ENCODE measurements at places on chromosomes 6 and 20.

GRCh38 chr20:496126-496696 lies 33.9 kb upstream of the TBC1D20 start:
- DNase-seq, result no peak

GRCh38 chr6:136093835-136094234 lies 156.3 kb downstream of the MTFR2 start:
- no peak for DNase-seq

DNA sequence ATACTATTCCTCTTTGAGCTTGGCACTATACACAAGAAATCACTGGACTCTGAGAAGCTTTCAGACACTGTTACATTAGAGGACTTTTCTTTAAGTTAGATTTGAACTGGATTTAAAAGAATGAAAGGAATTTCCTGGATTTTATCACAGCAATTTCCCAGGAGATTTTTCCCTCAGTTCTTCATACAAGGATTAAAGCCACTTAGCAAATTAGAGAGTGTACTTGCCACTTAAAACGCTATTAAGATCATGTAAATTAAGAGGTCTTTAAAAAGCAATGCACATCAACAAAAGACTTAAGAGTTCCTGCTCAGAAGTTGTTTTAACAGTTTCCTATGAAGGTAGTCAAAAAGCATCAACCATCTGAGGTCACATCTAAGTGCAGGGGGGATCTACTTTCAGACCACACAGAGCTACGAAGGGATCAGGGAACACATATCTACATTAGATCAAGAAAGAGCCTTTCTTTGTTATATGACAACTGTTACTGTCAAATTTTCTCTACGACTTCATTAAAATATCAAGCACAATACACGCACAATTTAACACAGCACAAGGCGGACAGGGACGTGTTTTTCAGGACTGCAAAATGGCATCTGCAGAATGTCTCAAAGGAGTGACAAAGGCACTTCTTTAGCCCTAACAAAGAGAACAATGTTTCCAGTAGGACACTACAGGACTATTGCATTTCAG lies 65.8 kb downstream of the EPB41L2 start:
- no peak for DNase-seq

DNA sequence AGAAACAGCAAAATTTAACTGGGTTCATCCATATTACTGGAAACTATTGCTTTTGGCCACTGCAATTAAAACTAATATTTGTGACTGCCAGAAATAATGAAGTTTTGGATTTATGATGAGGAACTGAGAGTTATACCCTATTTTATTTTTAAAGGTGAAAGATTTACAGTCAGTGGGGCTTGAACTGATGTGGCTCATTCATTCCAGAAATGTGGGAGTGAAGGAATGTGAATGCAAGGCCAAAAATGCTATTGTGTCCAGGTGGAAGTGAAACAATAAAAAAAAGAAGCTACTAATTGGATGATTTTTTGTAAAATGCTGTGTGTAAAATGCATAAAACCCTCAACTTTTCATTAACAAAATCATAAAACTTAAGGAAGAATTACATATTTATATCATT lies 491.9 kb downstream of the COL12A1 start:
- DNase-seq, result no peak

GRCh38 chr6:143368426-143368825 lies 82.1 kb downstream of the ADAT2 start:
- DNase-seq, result peak; percentile 50

- DNase-seq, result peak; percentile 42
These were observed 793 bp downstream of the GMPR start for GRCh38 chr6:16238963-16239797.

GRCh38 chr6:83403191-83403590 lies 27.7 kb downstream of the ME1 start:
- DNase-seq, result no peak

- peak; percentile 39 for DNase-seq
These were observed 124.7 kb upstream of the ZNF217 start for GRCh38 chr20:53718142-53719021.

- peak; percentile 99 for DNase-seq
These were observed 62.9 kb downstream of the MRPL14 start for GRCh38 chr6:44064089-44064947.

GRCh38 chr20:58650181-58650775 lies 805 bp upstream of the STX16 start:
- DNase-seq, result peak; percentile 30

GRCh38 chr6:170089963-170090362 lies 200.9 kb downstream of the DLL1 start:
- DNase-seq, result no peak

DNA sequence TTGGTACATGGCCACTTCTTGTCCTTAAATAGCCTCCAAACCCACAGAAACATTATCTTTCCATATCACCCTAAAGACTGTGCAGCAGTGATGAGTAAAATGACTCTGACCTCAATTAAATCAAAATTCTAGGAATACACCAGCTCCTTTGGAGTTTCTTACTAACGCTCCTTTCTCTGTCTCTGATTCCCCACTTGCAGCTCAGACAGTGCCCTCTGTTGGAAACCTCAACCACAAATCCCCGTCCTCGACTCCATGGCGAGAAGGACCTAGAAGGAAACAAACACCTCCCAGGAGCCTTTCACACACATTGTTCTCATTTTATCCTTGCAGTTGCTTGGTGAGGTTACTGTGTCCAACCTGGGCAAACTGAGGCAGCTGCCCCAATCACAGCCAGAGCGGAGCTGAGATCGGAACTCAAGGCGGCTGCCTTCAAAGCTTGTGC lies 17.7 kb upstream of the PARD6B start:
- DNase-seq, result no peak

- no peak for DNase-seq
These were observed 101.3 kb downstream of the MYB start for GRCh38 chr6:135282395-135282794.

- no peak for DNase-seq
These were observed 10.3 kb downstream of the FILIP1 start for GRCh38 chr6:75483136-75483952.

DNA sequence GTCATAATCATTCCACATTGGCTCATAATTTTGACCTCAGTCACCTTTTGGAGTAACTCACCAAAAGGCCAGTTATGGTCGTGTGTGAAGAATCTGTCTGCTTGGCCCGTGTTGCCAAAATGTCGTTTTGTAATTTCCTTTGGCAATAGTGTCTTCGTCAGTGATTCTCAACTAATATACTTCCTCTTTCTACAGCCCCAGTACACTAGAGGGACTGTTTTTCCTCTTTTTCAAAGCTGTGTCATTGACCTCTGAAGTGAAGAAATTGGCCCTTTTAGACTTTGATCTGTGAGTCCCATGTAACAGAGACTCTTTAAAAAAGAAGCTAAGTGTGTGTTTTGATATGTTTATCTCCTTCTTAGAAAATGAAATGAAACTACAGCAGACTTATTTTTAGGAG lies 5.2 kb downstream of the FOXO3 start:
- DNase-seq, result peak; percentile 96

- peak; percentile 90 for DNase-seq
These were observed 48.8 kb downstream of the PRR18 start for GRCh38 chr6:166259296-166259977.

DNA sequence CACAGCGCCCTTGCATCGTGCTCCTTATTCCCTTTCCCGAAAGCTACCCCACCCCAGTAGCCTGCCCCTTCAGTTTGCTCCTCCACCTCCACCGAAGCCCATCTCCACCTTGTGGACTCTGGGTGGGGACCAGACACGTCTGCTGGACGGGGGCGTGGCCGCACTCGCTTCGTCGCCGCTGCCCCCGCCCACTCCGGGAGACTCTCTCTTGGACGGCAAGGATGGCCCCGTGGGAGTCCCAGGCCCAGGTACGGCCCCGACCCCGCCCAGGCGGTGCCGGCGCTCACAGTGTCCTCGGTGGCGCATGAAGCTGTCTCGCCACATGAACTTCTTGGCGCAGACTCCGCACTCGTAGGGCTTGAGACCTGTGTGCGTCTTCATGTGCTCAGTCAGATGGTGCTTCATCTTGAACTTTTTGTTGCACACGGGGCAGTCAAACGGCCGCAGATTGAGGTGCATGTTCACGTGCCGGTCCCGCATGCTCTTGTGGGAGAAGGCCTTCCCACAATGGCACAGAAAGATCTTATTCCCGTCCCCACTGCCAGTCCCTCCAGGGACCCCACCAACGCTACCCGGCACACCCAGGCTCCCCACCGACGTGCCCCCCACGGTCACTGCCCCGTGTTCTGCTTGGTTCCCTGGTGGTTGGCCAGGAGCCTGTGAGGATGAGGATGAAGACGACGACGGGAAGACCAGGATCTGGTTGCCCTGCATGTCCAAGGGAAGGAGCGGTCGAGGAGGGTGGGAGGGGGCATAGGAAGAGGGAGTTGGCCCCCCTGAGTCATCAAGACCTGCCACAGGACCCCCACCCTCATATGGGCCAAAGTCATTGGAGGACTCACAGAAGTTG lies 1.3 kb upstream of the TAPBP start:
- peak; percentile 13 for DNase-seq

- no peak for DNase-seq
These were observed 44.2 kb upstream of the CITED2 start for GRCh38 chr6:139418481-139419132.

DNA sequence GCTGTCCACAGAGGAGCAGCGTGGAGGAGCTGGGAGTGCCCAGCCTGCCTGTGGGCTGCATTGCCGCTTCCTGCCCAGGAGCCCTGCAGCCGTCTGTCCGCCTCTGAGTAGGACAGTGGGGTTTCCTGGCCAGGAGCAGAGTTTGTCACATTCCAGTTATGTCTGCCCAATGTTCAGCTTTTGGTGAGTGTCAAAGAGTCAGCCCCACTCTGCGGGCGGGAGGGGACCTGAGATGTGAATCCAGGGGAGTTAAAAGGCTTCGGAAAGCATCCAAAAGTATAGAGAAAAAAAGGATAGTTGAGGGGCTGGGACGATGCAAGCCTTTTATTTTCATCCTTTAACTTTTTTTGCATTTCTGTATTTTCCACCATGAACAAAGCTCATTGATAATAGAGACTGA lies 7.2 kb upstream of the GATA5 start:
- no peak for DNase-seq

- no peak for DNase-seq
These were observed 132.4 kb upstream of the ARMC2 start for GRCh38 chr6:108715832-108716231.

DNA sequence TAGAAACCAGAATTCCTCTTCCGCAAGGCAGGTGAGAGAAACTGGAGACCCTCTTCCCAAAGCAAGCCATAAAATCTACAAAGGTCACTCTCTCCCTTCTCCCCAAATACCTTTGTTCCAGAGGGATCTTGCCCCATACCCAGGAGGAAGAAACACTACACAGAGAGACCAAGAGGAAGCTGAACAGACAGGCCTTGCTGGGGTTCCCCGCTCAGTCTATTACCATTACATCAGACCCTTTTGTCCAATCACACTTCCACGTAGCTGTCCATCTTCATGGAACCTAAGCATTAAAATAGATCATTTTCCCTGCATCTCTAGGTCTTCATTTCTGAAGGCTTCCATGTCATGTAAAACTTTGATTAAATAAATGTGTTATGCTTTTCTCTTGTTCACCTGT lies 32.1 kb downstream of the METTL24 start:
- DNase-seq, result no peak

DNA sequence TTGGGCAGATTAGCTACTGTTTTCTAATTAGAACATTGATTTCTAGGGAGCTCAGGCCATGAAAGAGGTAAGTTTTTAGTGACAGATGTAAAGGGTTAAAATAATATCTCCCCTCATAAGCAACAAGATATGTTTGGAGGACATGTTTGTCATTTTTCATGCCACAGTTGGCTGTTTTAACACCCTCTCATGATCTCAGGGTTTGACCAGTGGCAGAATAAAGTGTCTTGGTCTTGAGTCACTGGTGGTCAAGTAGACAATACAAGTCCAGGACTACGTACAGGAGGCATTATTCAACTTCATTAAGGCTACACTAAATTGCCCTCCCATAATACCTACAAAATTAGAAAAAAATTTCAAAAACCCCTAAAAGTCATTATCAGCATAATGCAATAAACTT lies 92.6 kb downstream of the F13A1 start:
- no peak for DNase-seq

- DNase-seq, result peak; percentile 94
These were observed 21.5 kb downstream of the TUBB2B start for GRCh38 chr6:3205913-3206312.

DNA sequence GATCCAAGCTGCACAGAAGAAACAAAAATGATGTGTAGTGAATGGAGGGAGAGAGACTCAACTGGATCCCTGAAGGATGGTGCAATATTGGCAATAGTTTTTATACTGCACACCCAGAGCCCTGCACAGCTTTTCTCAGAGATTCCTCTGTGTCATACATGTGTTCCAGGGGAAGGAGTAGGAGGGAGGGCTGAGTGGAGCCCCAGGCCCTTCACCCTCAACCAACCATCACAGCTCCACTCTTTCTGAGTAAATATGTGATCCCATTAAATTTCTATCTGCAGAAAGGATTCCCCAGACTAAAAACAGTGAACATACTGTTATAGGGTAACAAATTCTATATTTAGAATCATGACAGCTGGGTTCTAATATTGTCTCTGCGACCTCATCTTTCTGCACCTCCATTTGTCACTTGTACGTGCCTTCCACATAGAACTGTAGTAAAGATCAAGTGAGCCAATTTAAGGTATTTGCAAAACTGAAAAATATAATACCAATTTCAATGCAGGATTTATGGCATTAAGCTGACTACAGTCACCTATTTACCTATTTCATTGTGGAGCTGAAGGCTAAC lies 421.4 kb upstream of the NRSN1 start:
- no peak for DNase-seq

- DNase-seq, result no peak
These were observed 50.8 kb upstream of the SPTLC3 start for GRCh38 chr20:12957968-12958367.

- DNase-seq, result no peak
These were observed 502 bp upstream of the HACE1 start for GRCh38 chr6:104860221-104860620.

DNA sequence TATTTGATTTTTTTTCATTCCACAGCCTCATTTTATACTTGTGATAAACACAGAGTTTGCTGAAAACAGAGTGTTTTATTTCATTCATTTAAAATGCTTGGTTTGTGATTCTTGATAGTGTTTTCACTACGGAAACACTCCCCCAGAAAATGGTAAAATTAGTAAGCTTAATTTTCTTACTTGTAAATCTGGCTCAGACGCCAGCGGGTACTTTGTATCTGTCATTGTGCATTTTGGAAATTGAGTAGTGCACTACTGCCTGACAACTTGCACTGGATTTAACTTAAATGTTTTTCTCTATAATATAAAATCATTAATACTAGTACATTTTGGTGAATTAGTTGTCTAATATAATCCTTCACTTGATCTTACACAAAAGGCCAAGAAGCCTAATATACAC lies 37.0 kb upstream of the HINT3 start:
- no peak for DNase-seq
